ENCODE measurements at places on chromosomes 6 and 20.

DNA sequence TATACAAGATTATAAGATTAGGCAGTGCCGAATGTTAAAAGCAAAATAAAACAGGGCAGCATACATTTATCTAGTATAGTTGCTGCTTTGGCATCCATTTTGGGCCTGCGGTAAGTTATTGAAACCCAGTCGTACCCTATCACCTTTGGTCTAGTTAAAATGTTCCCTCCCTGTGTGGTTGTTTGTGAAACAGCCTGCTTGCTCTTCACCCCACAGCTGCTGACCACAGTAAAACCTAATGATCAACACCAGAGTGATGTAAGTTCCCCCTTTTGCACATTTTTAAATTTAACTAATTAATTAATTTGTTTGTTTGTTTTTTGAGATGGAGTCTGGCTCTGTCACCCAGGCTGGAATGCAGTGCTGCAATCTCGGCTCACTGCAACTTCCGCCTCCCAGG lies 50.3 kb upstream of the TXNDC5 start:
- DNase-seq = no peak

DNA sequence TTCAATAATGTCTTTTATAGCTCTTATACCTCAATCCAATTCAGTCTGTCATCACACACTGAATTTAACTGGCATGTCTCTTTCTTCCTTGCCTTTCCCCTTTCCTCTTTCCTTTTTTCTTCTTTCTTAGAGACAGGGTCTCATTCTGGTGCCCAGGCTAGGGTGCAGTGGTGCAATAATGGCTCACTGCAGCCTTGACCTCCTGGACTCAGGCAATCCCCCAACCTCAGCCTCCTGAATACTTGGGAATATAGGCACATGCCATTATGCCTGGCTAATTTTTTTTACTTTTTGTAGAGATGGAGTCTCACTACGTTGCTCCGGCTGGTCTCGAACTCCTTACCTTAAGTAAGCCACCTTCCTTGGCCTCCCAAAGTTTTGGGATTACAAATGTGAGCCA lies 65.9 kb downstream of the CBFA2T2 start:
- no peak for DNase-seq

DNA sequence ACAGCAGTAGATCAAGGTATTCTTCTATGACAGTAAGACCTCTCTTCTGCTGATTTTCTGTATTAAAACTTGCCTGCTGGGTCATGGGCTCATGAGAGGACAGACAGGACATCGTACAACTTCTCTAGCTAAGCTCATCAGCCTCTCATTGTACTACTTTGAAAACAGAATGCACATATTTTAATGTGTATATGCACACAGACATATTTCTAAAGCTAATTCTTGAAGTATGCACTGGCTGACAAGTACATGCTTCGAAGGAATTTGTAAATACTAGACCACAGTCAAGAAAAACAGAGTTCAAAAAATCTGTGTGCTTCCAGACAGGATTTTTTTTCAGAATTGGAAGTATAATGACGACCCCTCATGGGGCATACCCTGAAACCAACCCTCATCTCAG lies 81.7 kb upstream of the CD83 start:
- no peak for DNase-seq

DNA sequence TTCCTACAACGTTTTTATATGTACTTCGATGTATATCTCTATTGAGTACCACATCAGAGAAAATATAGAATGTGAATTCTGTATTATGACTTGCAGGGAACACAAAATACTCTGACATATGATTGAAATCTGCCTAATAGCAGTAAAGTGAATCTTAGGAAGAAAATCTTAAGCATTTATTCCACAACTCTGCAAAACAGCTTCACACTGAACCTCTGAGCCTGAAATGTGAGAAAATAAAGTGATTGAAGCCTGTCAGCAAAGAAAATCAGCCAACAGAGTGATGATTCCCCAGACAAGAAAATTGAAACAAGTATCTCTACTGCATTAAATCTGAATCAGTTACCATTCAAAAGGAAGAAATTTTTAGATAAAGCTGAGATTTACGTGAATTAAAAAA lies 499.5 kb upstream of the RNF217 start:
- no peak for DNase-seq

DNA sequence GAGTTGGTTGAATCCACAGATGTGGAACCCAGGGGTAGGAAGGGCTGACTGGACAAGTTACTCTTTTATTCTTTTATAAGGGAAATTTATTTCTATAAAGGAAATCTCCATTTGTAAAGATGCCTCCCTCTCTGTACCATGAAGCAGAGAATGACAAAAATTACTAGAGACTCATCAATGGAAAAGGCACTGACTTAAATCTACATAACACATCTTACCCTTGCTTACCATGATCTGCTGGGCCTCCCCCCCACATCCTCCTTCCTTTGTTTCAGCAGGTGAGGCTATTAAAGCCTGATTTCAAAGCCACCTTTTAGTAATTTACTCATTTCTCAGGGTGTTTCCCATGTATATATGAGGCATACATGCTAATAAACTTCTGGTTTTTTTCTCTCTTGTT lies 130.2 kb upstream of the HDDC2 start:
- no peak for DNase-seq

- DNase-seq = no peak
These were observed 278.4 kb downstream of the LRFN2 start for GRCh38 chr6:40308533-40309306.

GRCh38 chr20:4946585-4946984 lies 54.7 kb downstream of the SLC23A2 start:
- DNase-seq = no peak

- no peak for DNase-seq
These were observed 39.3 kb downstream of the KCNK17 start for GRCh38 chr6:39274903-39275302.
